ENCODE measurements at places on chromosomes 2 and 18.

GRCh38 chr2:240936106-240936505 is 30.0 kb downstream of the CROCC2 start:
- DNase-seq, result no peak

GRCh38 chr2:136243638-136244535 is 125.9 kb upstream of the CXCR4 start:
- no peak for DNase-seq

GRCh38 chr18:39647627-39648534 is 2082.3 kb upstream of the CELF4 start:
- no peak for DNase-seq

DNA sequence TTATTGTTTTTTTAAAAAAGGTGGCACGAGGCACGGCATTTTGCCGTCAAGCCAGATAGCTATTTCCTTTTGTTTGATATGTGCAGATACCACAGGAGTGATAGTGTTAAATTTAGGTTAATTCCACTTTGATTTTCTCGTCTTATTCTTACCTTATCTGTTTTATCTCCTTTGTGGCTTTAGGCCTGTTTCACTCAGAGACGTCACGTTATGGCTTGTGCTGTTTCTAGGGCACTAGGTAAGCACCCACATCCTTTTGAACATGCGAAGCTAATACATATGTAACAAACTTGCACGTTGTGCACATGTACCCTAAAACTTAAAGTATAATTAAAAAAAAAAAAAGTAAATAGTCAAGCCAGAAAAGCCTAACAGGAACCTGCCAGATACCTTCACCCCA is 57.8 kb downstream of the C18orf63 start:
- peak; percentile 24 for DNase-seq

- DNase-seq, result no peak
Measured at GRCh38 chr2:11398750-11399437, 54.5 kb upstream of the ROCK2 start.

DNA sequence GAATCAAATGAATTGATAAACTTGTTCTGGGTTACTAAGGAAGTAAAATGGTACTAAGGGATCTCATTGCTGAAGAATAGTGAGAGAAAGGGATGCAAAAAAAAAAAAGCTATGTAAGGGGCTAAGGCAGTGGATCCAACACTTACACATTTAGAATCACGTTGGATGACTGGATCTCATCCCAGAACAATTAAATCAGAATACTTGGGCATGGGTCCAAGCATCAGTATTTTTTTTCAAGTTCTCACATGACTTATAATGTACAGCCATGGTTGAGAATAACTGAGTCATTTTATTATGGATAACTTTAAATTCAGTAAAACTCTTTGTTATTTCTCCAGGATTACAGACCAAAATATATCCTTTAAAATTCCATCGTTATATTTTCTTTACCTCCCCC is 8.5 kb downstream of the DSC1 start:
- no peak for DNase-seq

- no peak for DNase-seq
Measured at GRCh38 chr18:37392648-37393047, 172.9 kb downstream of the CELF4 start.

- DNase-seq, result peak; percentile 29
Measured at GRCh38 chr2:85413592-85414420, 3.6 kb upstream of the CAPG start.

- DNase-seq, result no peak
Measured at GRCh38 chr18:3599195-3599594, 149.2 kb downstream of the TGIF1 start.

DNA sequence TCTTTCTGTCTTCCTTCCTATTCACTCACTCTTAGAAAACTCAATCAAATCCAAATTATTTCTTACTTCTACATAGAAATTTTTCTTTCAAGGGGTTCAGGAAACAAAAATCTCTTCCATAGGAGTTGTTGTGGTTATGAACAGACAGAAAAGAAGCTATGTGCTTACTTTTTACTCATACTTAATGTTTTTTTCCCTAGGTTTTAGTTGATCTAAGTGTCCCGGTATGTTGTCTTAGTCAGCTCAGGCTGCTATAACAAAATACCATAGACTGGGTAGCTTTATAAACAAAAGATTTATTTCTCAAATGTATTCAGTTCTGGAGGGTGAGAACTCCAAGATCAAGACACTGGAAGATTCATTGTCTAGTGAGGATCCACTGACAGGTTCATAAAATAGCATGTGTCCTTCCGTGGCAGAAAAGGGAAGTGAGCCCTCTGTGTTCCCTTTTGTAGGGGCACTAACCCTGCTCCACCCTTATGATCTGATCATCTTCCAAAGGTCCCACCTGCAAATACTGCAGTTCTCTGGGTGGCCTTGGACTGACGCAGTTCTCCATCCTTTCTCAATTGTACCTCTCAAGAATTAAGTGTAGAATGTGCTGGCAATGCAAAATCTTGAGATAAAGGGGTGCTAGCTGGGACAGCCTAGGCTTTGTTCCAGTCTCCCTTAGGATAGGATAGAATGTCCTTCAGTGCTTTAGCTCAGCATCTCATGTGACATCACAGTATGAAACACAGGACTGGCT is 14.4 kb upstream of the VRK2 start:
- no peak for DNase-seq

- DNase-seq, result no peak
Measured at GRCh38 chr18:54662986-54663385, 71.9 kb downstream of the DYNAP start.

DNA sequence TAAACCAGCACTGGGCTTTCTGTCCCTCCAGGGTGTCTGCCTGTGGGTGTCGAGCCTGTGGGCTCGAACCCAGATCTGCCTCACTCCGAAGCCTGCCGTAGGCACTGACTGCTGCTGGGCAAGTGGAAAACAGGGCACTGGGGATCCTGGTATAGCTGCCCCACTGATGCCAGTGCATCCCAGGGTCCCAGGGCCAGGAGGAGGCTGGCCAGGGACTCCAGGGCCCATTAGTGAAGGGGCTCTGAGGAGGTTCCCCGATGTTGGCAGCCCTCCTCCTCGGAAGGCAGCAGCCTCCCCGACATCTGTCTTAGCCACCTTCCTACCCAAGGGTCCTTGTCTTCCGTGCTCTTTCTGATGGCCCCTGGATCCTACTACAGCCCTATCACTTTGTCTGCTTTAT is 96.1 kb downstream of the RTN4 start:
- no peak for DNase-seq

GRCh38 chr2:97945791-97946190 is 50.0 kb downstream of the TMEM131 start:
- DNase-seq, result no peak

GRCh38 chr2:37857575-37858399 is 67.3 kb upstream of the RMDN2 start:
- DNase-seq, result no peak

DNA sequence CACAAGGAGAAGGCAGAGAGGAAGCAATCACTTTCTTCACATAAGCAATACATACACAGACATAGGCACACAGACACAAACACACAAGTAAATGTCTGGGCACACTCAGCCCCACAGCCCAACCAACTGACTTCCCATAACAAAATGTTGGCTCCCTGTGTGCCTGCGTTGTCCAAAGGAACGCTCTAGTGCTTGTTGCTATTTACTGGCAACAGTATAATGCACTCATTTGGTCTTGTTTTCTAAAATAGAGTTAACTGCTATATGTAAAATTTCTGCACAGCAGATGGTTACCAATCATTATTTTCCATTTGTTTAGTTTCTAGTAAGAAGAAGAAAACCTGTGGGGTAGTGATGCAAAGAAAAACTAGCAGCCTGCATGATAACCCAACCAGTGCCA is 16.5 kb downstream of the FIGN start:
- no peak for DNase-seq

- DNase-seq, result no peak
Measured at GRCh38 chr18:10401521-10401920, 52.9 kb upstream of the APCDD1 start.

GRCh38 chr2:233107831-233108300 is 47.7 kb downstream of the INPP5D start:
- no peak for DNase-seq

DNA sequence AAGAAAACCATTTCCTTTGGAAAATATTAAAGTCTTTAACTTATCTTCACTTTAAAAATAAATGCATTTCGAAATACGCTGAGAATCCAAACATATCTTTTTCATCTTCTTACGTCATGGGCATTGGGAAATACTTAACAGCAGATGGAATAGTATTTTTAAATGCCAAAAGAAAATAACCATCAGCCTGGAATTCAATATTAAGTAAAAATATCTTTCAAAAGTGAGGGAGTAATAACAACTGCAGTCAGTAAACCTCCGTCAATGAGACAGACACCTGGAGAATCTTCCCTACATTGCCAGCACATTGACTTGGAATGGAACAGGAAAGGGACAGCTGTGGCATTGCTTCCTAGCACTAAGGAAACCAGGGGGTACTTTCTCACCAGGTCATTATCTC is 290.4 kb upstream of the TNP1 start:
- no peak for DNase-seq

- DNase-seq, result no peak
Measured at GRCh38 chr2:108023776-108024175, 37.5 kb downstream of the SLC5A7 start.

DNA sequence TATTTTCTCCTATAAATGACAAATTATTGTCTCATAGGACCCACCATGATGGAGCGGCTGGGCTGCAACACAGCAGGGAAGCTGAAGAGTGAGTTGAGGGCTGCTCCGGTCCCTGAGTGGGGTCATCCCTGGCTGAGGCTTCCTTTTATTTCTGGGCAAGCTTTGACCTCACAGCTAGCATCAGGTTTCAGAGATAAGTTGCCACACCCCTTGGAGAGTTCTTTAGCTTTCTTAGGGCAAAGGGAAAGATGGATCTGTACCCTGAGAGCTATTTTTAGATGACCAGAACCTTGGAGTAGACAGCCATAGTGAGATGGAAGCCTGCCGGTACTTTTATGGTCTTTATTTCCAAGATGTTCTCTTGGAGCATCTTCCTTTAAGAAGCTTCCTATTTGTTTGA is 11.5 kb downstream of the MYL1 start:
- DNase-seq, result no peak

DNA sequence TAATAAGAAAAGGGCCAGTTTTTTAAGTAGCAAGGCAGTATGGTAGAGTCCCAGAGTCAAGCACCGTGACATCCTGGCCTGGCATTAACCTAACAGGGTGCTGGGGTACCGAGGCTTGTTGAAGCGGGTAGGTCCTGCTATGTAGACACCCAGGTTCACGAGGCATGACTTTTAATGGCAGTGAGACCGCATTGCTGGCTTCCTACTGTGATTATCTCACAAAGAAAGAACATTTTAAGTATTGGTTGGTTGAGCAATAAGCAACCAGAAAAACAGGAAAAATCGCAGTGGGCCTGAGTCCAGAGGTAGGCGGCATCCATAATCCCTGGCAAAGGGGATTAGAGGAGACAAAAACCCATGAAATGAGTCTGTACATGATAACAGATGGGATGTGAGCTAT is 927.9 kb upstream of the ACVR2A start:
- DNase-seq, result no peak

GRCh38 chr2:63444565-63445288 is 143.6 kb downstream of the WDPCP start:
- DNase-seq, result no peak

- no peak for DNase-seq
Measured at GRCh38 chr18:62814132-62814759, 98.9 kb downstream of the PHLPP1 start.

DNA sequence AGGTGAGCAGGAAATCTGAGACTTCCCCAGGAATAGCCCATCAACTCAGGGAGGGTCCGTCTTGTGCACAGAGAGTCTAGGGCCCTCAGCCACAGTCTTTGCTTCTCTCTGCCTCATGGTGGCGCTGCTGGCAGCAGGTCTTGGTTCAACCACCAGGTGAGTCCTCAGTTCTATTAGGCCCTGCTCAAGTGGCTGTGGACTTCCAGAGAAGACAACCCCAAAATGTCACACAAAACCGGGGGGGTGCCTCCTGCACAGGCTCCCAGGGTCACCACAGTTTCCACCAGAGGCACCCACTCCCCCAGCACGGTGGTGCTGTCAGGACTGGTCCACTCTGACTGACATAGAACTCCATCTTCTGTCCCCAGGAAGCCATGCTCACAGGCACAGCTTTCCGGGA is 2.4 kb upstream of the CHRNG start:
- no peak for DNase-seq

GRCh38 chr2:63681896-63682295 is 93.1 kb downstream of the MDH1 start:
- no peak for DNase-seq
